Cortex of kidney (tissue), 1 donor: ENCODE measurements at places on chromosomes 6 and 20.

- no peak for DNase-seq
Observed at GRCh38 chr20:10580700-10581099, 93.1 kb downstream of the JAG1 start.

- DNase-seq = no peak
Observed at GRCh38 chr6:80548532-80548931, 442.1 kb downstream of the BCKDHB start.

DNA sequence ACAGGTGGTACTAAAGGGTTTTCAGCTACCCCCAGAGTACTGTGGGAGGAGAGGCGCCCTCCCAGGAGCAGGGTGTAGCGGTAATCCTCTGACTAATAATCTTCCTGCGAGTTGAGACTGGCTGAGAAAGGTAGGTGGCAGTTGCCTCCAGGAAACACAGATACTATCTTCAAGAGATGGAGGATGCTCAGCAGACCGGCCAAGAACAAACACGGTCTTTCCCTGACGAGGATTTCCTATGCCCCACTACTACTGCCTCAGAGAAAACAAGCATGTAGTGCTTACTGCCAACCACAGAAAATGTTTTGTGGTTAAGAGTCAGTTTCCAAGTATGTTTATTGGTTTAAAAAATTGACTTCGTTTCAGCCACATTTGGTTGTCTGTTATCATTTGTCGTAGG is 26.8 kb downstream of the C6orf89 start:
- no peak for DNase-seq

DNA sequence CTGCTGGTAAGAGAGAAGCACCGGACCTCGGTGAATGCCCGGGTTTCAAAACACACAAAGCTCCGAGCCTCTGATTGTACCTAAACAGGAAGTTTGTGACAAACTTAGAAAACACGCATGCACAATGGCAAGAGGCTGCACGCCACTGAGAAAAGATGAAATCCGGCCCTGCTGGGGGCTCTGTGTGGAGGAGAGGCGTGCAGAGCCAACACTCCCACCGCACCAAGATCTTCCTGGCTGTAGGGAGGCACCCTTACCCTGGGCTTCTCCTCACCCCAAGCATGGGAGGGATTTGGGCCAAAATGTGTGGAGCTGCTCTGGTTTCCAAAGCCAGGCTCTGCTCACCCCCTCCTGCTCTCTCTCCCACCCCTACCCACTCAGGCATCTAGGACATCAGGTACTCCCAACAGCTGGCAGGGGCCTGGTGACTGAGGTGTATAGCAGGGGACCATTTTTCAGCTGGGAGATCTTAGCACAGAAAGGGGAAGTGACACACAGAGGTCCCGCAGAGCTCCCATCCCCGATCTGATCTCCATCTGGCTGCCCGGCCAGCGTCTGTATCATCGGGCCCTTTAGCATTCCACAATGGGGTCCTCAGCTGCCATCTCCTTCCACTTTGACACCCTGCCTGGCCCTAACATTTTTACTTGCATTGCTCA is 84.2 kb downstream of the TRERF1 start:
- DNase-seq = no peak

GRCh38 chr20:53080969-53081871 is 109.1 kb downstream of the TSHZ2 start:
- DNase-seq = no peak

DNA sequence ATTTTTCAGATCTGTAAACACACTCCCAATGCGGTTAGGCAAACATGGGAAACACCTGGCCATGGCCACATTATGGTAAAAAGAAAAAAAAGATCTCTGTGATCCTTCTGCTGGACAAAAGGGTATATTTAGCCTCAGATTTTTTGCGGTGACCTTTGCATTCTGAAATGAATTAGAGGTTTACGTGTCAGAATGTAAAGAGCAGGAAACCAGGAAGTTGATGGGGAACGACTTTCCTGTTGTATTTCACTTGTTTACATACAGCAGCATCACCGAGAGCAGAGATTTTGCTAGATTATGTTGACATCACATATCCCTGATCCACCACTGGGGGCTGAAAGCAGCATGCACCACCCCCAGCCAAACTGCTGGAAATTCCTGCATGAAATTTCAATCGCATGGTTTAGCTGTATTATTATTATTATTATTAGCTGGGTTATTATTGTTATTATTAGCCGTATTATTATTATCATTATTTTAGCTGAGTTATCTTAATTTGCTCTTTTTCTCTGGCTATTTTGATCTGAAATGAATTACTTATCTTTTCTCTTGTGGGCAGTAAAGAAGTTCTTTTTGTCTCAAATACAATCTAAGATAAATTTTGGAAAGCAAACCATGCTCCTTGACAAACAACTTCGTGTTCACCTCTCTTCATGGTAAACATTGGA is 189.4 kb downstream of the ZFP64 start:
- no peak for DNase-seq

DNA sequence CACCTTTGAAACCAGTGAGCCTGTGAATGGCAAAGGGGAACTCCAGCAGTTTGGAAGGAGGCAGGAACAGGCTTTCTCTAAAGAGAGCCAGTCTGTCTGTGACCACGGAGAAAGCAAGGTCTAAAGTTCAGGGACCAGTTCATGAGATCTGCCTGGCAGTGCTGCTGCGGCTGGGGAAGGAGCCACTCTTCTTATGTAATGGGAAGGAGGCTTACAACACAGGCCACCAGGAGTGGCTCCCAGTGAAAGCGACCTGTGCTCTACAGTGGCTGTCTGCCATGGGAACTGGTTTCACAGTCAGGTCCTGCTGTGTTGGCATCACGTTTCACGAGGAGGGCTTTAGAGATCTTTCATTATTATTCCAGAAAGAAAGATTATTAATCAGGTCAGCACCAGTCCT is 291.9 kb upstream of the PRDM1 start:
- no peak for DNase-seq

- no peak for DNase-seq
Observed at GRCh38 chr6:33197431-33198048, 2.9 kb downstream of the RXRB start.

DNA sequence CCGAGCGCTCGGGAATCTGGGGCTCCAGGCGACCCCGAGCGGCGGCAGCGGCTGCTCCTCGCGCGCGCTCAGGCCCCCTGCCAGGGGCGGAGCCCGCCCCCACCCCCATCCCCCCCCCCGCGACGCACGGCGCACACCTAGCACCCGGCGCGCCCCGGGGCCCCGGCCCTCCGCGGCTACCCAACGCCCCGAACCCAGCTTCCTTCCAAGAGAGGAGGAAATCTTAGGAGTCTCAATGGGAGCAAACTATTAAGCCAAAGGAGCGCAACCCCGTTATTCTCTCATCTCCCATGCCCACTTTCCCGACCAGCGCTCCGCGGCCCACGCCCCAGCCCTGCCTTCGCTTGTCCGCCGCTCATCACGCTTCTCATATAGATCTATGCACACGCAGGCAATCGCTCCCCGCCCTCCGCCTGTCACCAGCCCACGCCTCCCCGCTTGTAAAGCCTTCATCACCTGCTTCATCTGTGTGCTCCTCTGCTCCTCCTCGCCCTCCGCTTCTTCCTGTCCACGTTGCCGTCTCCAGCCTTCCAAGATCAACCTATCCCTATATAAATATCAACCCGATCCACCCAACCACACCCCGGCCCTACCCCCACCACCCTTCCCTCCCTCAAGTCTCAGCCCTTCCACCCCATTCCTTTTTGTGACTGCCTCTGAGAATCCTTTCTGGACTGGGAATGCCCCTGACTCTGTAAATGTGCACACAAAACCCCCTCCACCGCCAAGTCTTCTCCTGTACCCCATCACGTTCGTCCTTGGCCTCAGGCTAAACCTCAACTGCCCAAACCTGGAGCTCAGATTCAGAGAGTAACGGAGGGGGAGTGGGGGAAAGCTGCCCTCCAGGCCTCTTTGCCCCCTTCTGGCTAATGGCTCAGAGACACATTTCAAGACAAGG is at the start of gene DLK2:
Gene DLK2, minus strand, starts transcription at position 18 of the 898 bp plus-strand sequence. CDS start 723 bp downstream, outside the sequence.
- DNase-seq = no peak

- no peak for DNase-seq
Observed at GRCh38 chr6:169215201-169215681, 38.4 kb downstream of the THBS2 start.

GRCh38 chr6:155303361-155303870 is 10.9 kb downstream of the TFB1M start:
- no peak for DNase-seq

GRCh38 chr6:73665686-73666319 is 12.0 kb upstream of the SLC17A5 start:
- no peak for DNase-seq

DNA sequence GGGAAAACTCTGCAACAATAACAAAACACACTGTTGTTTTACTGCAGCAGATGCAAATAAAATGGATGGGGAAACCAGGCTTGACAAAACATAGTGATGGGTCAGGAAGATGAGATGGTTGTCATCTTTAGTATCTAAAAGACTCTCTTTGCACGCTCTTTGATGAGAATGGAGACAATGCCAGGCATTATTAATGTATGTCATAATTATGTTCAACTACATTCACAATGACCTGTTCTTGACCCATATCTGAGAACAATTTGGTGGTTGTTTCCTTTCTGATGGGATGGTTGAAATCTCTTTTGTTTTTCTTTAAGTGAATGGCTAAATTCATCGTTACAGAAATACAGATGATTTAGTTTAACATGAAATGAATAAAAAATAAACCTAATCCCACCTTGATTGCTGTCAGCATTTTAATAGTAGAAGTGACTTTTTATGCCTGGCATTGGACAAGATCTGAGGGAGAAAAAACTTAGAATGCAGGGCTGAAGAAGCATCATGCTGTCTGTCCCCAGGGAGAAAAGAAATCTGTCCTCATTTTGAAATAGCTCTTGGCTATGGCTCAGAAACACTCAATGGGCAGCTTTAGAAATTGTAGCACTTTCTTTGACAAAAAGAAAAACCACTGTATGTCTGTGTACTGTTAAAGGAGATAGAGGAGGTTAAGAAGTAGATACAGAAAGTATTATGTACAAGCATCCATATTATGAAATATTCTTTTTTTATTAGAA is 12.4 kb upstream of the GRIK2 start:
- no peak for DNase-seq

DNA sequence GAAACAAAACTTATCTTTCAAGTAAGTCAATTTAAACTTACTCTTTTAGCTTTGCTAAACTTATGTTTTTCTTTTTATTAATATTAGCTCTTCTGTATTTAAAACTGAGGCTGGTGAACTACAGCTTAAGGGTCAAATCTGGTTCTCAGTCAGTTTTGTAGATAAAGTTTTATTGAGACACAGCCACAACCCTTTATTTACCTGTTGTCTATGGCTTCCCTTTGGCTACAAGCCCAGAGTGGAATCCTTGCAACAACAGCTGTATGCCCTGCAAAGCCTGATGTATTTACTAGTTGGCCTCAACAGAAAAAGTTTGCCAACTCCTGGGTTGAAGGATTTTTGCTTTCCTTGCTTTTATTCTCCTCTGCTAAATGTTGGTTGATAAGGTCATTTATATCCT is 491.4 kb upstream of the RNF217 start:
- no peak for DNase-seq

GRCh38 chr20:21067255-21067654 is 38.9 kb downstream of the LINC00237 start:
- no peak for DNase-seq

- no peak for DNase-seq
Observed at GRCh38 chr20:41087777-41088176, 49.6 kb upstream of the PLCG1 start.

GRCh38 chr6:138988469-138988834 is 399 bp upstream of the REPS1 start:
- DNase-seq = no peak

- no peak for DNase-seq
Observed at GRCh38 chr6:9999796-10000195, 415.1 kb downstream of the TFAP2A start.

GRCh38 chr6:31666337-31666965 is 571 bp downstream of the CSNK2B start:
- no peak for DNase-seq

DNA sequence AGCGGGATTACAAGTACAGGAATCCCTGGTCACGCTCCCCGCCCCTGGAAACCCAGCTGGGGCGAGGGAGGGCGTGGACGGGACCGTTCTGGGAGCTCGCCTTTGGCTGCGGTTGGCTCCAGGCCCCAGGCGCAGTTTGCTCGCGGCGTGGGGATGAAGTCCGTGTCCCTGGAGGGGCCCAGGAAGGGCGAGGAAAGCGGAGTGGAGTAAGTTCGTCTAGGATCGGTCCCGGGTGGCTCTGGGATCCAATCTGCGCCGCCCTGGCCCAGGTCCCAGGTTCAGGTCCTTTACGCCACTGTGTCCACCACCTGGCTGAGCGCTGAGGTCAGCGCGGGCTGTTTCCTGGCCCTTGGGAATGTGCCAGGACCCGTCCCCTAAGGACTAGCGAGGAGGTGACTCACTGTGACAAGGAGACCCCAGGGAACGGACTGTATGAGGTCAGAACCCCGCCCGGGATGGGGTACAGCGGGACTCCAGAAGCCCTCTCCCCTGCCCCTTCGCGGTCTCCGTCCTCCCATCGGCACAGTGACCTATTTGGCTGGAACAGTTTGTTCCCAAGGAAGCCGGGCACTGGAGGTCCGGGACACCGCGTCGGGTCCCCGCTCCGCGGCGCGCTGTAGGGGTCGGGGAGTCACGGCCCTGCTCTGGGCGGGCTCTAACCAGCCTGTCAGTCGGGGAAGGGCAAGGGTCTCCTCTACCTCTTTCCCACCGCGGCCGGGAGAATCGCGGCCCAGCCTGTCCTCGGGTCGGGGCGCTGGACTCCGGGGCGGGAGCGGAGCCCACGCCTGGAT is 724 bp downstream of the CDKN1A start:
- DNase-seq = no peak

GRCh38 chr20:2930538-2930937 is 57.3 kb downstream of the PTPRA start:
- DNase-seq = no peak

- no peak for DNase-seq
Observed at GRCh38 chr6:14360565-14360964, 243.0 kb downstream of the CD83 start.

DNA sequence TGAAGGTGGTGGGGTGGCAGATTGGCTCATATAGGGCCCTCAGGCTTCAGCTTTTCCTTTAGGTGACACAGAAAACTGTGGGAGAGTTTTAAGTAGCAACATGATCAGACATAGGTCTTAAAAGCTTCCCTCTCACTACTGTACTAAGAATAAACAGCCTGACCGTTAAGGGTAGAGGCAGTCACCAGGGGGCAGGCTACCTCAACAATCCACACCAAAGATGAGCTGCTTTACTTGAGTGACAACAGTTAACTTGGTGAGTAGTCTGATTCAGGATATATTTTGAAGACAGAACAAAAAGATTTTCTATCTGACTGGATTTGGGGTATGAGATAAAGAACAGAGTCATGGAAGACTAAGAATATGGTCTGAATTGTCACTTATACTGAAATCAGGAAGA is 193.1 kb upstream of the SHLD1 start:
- no peak for DNase-seq

- no peak for DNase-seq
Observed at GRCh38 chr6:113774127-113774825, 82.9 kb upstream of the MARCKS start.

GRCh38 chr6:102501615-102502014 is 1108.1 kb downstream of the GRIK2 start:
- DNase-seq = no peak

GRCh38 chr20:40720826-40721225 is 31.8 kb upstream of the MAFB start:
- no peak for DNase-seq

- DNase-seq = no peak
Observed at GRCh38 chr6:126633373-126633772, 293.5 kb downstream of the CENPW start.
